ENCODE measurements at places on chromosomes 16 and 17.
A peak's percentile ranks its signal among the peaks of the same experiment; 100 is the strongest.

GRCh38 chr16:20089246-20089965 lies 15.7 kb upstream of the GPR139 start:
- DNase-seq = no peak

- DNase-seq = peak; percentile 96
Observed at GRCh38 chr17:75845058-75845711, 981 bp upstream of the UNC13D start.

DNA sequence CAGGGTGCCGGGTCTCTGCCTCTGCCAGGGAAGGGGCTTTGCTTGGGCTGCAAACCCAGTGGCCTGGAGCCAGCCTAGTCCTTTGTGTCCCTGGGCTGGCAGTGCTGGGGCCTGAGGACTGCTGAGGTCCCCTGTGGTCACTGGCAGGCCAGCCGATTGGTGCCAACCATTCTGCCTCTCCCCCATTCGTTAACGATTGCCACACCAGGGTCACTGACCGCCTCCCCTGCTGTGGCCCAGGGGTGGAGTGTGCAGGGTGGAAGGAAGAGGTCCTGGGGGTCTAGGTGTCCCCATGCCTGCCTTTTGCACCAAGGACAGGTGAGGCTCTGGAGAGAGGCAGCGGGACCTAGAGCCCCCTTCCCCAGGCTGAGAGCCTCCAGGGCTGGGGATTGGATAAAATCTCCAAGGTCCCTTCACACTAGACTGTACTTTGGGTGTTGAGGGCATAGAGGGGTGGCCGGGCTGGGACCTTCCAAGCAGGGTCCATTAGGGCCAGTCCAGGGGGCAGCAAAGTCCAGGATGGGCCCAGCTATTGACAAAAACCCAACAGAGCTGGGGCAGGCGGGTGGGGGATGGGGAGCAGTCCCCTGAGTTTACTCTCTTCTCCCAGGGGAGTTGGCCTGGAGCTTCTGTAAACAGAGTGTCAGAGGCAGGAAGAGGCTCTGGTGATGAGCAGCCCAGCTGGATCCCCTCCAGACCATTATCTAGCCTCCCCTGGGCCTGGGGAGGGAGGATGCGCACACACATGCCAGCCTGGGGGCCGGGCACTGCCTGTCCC lies 1.1 kb downstream of the VASN start:
- DNase-seq = peak; percentile 52

GRCh38 chr17:74678541-74678940 lies 34.2 kb downstream of the CD300LF start:
- no peak for DNase-seq

DNA sequence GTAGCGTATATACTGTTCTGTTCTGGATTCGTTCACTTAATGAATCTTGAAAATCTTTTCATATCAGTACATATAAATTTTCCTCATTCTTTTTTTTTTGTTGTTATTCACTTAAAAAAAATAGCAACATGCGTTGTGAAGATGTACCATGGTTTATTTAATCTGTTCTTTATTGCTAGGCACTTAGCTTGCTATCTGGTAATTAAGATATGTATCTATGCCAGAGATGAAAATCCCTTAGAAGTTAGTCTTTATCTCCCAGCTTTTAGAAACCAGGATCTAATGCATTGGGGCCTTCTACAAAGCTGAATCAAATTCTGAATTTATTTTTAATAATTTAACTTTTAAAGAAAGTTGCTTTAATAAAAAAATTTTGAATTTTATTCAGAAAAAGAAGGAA lies 13.0 kb upstream of the DNAJA2 start:
- no peak for DNase-seq

- no peak for DNase-seq
Observed at GRCh38 chr17:7993972-7994589, 8.3 kb upstream of the GUCY2D start.

DNA sequence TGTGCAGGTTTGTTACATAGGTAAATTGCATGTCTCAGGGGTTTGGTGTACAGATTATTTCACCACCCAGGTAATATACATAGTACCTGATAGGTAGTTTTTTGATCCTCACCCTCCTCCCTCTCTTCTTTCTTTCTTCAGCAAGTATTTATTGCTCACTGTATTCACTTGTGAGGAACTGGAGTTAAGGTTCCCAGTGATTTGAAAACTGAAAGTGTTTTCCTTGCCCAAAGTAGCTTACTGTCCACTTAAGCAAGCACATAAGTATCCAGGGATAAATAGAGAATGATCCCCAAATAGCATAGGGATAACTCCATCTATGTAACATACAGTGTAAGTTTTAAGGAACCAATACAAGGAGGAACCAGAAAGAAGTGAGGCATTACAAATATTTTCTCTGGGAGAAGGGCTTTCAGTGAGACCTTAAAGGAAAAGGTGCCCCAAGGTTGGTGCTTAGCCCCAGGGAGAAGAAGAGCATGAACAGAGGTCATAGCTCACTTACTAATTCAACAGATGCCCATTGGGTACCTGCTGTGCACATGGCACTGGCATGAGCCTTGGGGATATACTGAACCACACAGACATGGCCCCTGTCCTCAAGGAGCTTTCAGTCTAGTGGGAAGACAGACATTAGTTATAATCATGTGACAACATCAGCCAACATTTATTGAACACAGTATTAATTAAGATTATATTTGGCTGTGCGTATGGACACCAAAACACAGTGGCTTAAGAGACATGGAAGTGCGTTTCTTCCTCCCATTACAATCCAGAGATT lies 17.0 kb downstream of the MYL4 start:
- DNase-seq = no peak

- no peak for DNase-seq
Observed at GRCh38 chr16:12366313-12366712, 389.8 kb downstream of the SNX29 start.

- DNase-seq = no peak
Observed at GRCh38 chr17:51706093-51706492, 445.7 kb downstream of the UTP18 start.

DNA sequence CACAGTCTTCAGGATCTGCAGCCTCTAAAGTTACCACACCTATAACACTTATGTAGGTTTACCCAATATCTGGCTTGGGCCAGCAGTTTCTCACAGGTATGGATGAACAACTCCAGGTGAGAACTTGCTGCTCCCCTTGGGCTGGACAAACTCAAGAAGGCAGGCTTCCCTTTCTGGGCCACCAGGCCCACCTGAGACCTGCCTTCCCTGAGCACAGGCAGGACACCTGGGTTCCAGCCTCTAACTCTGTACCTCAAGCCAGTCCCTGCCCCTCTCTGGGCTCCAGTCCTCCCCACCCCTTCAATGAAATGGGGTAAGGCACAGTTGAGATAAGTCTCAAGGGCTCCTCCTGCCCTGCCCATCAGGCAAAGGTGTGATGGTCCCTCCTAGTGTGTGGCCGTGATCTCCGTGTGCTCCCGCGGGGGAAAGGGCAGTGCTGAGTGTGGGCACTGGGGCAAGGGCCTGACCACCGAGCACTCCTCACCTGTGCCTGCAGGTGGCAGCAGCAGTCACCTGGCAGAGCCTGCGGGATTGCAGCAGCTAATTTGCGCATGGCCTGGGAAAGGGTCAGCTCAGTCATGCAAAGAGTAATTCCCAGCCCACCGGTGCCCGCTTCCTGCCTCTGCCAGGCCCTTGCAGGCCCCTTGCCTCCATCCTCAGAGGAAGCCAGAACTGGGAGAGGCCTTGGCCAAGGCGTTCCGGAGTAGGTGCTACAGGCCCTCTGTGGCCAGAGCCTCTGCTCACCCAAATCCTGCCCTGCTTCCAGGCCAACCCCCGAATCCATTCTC lies 28.2 kb upstream of the ADGRG1 start:
- DNase-seq = peak; percentile 88

DNA sequence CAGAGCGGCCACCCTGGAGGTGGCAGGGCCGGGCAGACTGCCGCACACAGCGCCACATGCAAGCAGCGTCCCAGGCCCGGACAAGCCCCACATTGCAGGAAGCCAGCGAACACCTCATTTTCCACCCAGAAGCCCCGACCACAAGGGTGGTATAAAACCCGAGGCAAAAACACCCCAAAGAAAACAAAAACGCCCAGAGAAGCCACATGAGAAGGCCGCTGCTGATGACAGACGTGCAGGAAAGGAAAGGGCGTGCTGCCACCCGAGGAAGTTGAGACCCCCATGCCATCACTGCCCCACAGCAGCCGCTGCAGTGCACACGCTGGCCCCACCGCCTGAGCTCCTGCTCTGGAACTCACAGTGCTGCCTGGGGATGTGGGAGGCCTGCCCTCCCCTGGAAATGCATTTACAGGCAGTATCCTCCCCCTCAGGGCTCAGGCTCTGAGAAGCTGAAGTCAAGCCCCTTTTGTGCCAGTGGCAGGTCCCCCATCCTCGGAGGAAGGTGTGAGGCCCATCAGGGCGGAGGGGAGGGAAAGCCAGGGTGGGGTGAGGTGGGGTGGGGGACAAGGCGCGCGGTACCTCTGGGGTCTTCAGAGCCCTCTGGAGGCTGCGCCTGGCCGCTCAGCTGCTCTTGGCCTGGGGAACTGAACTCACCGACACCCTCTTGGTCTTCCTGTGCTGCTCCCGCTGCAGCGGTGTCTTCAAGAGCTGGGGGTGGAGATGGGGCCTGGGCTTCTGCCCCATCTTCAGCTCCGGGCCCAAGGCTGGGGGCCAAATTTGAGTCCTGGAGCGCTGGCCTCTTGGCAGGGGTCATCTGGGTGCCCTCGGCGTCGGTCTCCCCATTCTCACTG lies 62.0 kb downstream of the IL21R start:
- DNase-seq = no peak

- no peak for DNase-seq
Observed at GRCh38 chr17:74114881-74115470, 88.5 kb upstream of the RPL38 start.

- DNase-seq = no peak
Observed at GRCh38 chr17:51035431-51035830, 85.2 kb downstream of the SPAG9 start.

GRCh38 chr16:23608194-23608593 lies 12.1 kb upstream of the NDUFAB1 start:
- no peak for DNase-seq

- no peak for DNase-seq
Observed at GRCh38 chr16:27254262-27254811, 14.2 kb downstream of the NSMCE1 start.

DNA sequence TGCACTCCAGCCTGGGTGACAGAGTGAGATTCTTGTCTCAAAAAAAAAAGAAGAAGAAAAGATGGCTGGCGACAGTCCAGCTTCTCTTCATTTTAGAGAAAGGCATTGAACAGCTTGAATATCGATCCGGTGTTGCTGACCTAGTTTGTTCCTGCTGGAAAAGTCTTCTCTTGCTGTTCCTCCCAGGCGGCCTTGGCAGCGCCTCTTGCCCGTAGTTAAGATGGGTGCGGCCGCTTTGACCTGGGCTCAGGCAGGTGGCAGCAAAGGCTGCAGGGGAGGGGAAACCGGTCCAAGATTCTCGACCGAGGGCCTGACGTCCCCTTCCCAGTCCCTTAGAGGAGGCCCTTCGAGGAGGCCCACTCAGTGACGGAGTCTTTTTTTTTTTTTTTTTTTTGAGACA lies 3.8 kb upstream of the ZNF764 start:
- DNase-seq = peak; percentile 65

- no peak for DNase-seq
Observed at GRCh38 chr17:17606416-17607000, 15.0 kb upstream of the PEMT start.

All from Calu3 (cell line).